Activated naive CD8-positive, alpha-beta T cell treated with anti-CD3 and anti-CD28 coated beads for 36 hours (primary cell): ENCODE measurements at places on chromosomes 1 and 21. TPM values are rescaled to one million over a fixed set of nuclear protein-coding genes. Genes with fewer than 3 reads are reported as not detected.

Gene LRRC39
- total RNA-seq = 0.40 TPM

Gene FCGR3B
- not detected for total RNA-seq

Gene LCE1A
- not detected for total RNA-seq

Gene HIVEP3
- total RNA-seq = 19.4 TPM

Gene ZMYND12
- 0.47 TPM for total RNA-seq

Gene MXRA8
- total RNA-seq = 0.97 TPM

Gene NTMT2
- not detected for total RNA-seq

- DNase-seq = no peak
- no peaks in the 10 kb centered on the region for H3K4me1 ChIP-seq
- H3K27me3 ChIP-seq = no peaks in the 10 kb centered on the region
- no peak overlapping the region for H3K27ac ChIP-seq
Observed at GRCh38 chr1:89331890-89332289, 32.0 kb upstream of the GBP6 start.

- H3K36me3 ChIP-seq = peaks cover 15% of the 10 kb centered on the region
- peaks cover 16% of the 10 kb centered on the region for H3K4me1 ChIP-seq
- no peak overlapping the region for H3K4me3 ChIP-seq
- no peak overlapping the region for H3K27ac ChIP-seq
Observed at GRCh38 chr1:182601416-182601786, 2.8 kb downstream of the RGS16 start.

GRCh38 chr1:214264976-214265375, 16.0 kb upstream of the SMYD2 start:
- H3K4me3 ChIP-seq = no peak overlapping the region
- H3K27ac ChIP-seq = no peak overlapping the region
- peaks cover 3% of the 10 kb centered on the region for H3K4me1 ChIP-seq
- DNase-seq = no peak
- H3K36me3 ChIP-seq = no peaks in the 10 kb centered on the region

GRCh38 chr1:96059736-96060135, 661.8 kb upstream of the PTBP2 start:
- no peaks in the 10 kb centered on the region for H3K4me1 ChIP-seq
- H3K27me3 ChIP-seq = no peaks in the 10 kb centered on the region
- no peak overlapping the region for H3K27ac ChIP-seq
- no peak overlapping the region for H3K4me3 ChIP-seq

DNA sequence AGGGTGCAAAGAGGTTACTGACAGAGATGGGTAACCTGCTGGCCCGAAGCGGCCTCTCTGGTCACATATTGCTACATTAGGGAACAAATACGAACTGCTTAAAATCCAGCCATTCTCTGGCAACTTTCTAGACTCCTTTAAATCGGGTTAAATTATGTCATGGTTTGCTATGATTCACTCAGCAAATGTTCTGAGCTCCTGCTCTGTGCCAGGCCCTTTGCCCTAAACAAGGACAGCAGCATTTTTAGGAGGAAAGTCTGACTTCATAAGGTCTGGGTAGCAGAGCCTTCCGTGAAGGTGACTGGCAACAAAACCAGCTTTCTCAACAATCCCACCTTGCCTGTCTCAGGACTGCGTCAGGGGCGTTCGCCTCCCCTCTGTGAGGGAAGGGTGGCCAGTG, 15.4 kb downstream of the ZP4 start:
- no peak overlapping the region for H3K27ac ChIP-seq
- no peaks in the 10 kb centered on the region for H3K36me3 ChIP-seq
- H3K4me1 ChIP-seq = no peaks in the 10 kb centered on the region

- no peak overlapping the region for H3K4me3 ChIP-seq
- H3K36me3 ChIP-seq = no peaks in the 10 kb centered on the region
- H3K4me1 ChIP-seq = peaks cover 9% of the 10 kb centered on the region
- H3K27ac ChIP-seq = no peak overlapping the region
Observed at GRCh38 chr1:67889953-67890567, 56.8 kb upstream of the GNG12 start.

- H3K36me3 ChIP-seq = no peaks in the 10 kb centered on the region
- no peak overlapping the region for H3K27ac ChIP-seq
- H3K27me3 ChIP-seq = no peaks in the 10 kb centered on the region
- no peak overlapping the region for H3K4me3 ChIP-seq
- no peaks in the 10 kb centered on the region for H3K4me1 ChIP-seq
Observed at GRCh38 chr1:31214316-31215064, 25.2 kb downstream of the NKAIN1 start.

DNA sequence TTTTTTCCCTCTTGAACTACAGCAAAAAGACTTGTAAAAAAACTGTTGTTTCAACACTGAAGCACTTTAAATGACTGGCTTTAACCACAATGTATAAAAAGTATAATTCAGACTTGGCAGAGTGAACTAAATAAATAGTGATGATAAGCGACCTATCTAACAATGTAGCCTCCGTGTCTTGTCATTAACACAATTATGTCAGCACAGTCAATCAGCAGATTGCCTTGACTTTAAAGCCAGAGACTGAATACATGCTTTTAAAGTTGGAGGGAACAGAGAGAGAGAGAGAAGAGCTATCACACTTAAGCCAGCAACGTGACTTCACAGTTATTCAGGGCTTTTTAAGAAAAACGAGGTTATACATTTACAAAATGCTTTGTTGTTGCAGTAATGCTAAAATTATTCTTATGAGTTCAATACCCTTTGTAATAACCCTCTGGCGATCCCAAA, 378.1 kb downstream of the LMO4 start:
- no peaks in the 10 kb centered on the region for H3K4me1 ChIP-seq
- no peaks in the 10 kb centered on the region for H3K27me3 ChIP-seq
- H3K4me3 ChIP-seq = no peak overlapping the region
- H3K27ac ChIP-seq = no peak overlapping the region

DNA sequence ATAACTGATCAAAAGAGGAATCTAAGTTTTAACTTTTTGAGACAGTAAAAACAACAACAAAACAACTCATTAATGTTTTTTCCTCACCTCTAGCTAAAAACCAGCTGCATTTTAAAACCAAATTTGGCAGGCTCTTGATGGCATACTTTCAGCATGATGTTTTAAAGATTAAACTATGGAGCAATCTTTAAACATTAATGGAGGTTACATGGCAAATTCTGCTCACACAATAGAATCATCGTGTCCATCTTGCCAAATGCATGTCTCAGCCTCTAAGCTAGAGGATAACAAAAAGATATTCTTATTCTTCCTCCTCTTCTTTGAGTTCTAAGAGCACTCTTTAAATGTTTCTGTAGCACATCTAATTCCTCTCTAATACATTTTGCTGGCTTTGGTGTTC, 579.8 kb upstream of the PKN2 start:
- H3K4me3 ChIP-seq = no peak overlapping the region
- no peaks in the 10 kb centered on the region for H3K36me3 ChIP-seq
- peaks cover 3% of the 10 kb centered on the region for H3K27me3 ChIP-seq
- no peaks in the 10 kb centered on the region for H3K4me1 ChIP-seq

DNA sequence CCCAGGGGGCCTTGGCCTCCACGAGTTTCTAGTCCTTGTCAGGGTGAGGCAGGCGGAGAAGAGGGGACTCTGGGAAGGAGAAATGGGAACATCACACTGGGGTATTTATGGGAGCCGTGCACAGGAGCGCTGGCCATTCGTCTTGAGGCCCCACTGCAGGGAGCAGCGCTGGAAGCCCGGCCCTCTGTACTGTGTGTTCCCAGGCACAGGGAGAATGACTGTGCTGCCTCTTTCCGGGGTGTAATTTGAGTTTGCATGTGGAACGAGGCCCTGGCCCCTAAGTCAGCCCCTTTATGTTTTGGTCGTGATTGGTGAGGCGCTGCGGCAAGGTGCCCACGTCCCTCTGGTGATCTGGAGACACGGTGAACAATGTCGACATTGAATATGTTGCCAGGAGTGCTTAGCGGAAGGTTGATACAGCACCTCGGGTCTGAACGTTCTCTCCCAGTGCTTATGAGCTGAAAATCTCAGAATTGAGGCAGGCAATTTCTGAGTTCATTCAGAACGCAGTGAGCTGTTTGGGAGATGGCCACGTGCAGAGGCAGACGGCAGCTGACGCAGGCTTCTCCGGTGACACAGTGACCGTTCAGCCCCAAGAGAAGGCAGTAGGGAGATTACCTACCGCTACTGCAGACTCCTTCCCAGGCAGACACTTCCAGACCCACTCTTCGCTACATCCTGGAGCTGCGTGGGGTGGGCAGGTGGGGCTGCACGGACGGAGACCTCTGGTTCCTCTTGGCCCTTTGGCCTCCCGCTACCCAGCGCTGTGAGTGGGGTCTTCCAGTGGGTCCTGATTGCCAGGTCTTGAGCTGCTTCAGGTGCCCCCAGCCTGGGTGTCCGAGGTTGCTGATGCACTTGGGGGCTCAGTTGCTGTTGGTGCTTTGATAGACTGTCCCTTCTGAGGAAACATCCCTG, 265.8 kb downstream of the CAMTA1 start:
- H3K4me1 ChIP-seq = no peaks in the 10 kb centered on the region
- no peak for DNase-seq
- no peaks in the 10 kb centered on the region for H3K36me3 ChIP-seq
- peaks cover 5% of the 10 kb centered on the region for H3K27me3 ChIP-seq
- H3K27ac ChIP-seq = no peak overlapping the region

DNA sequence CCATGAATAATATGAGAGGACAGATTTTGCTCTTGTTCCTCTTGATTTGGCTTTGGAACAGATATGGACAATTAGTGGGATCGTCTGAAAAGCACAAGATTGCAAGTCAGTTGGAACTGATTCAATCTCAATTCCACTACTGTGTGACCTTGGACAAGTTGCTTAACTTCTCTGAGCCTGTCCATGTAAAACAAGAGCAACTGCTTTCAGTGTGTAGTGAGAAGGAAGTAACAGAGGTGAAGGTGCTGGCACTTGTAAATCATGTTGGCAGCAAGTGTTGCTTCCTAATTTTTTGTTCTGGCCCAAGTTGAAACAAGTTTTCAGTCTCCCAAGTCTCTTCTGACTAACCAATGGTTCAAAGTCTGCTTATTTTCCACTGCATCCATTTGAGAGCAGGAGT, 15.3 kb downstream of the INKA2 start:
- H3K27me3 ChIP-seq = no peaks in the 10 kb centered on the region
- H3K36me3 ChIP-seq = no peaks in the 10 kb centered on the region
- H3K4me3 ChIP-seq = no peak overlapping the region
- peaks cover 11% of the 10 kb centered on the region for H3K4me1 ChIP-seq
- DNase-seq = no peak
- no peak overlapping the region for H3K27ac ChIP-seq

- no peaks in the 10 kb centered on the region for H3K27me3 ChIP-seq
- H3K4me1 ChIP-seq = no peaks in the 10 kb centered on the region
- no peaks in the 10 kb centered on the region for H3K36me3 ChIP-seq
- DNase-seq = no peak
- H3K27ac ChIP-seq = no peak overlapping the region
- no peak overlapping the region for H3K4me3 ChIP-seq
Observed at GRCh38 chr1:73160759-73161158, 878.4 kb upstream of the NEGR1 start.
